ENCODE measurements at places on chromosomes 11 and 22.
A peak's percentile ranks its signal among the peaks of the same experiment; 100 is the strongest.

DNA sequence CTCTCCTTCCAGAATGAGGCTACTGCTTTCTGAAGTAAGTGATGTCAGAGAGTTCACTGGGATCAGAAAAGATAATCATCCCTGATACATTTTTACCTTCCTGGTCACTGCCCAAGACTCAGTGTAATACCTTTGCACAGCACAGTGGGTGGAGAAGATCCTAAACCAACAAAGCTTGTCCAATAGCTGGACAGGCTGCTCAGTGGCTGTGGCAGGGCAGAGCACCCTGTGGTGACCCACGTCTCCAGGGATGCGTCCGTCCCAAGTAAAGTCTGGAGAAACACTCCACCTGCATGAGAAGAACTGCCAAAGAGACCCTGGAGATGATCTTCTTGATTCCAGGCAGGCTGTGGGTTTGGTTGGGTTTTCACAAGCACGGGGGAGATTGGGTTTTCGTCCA, 31.0 kb upstream of the TLCD5 start:
- DNase-seq = peak; percentile 19

DNA sequence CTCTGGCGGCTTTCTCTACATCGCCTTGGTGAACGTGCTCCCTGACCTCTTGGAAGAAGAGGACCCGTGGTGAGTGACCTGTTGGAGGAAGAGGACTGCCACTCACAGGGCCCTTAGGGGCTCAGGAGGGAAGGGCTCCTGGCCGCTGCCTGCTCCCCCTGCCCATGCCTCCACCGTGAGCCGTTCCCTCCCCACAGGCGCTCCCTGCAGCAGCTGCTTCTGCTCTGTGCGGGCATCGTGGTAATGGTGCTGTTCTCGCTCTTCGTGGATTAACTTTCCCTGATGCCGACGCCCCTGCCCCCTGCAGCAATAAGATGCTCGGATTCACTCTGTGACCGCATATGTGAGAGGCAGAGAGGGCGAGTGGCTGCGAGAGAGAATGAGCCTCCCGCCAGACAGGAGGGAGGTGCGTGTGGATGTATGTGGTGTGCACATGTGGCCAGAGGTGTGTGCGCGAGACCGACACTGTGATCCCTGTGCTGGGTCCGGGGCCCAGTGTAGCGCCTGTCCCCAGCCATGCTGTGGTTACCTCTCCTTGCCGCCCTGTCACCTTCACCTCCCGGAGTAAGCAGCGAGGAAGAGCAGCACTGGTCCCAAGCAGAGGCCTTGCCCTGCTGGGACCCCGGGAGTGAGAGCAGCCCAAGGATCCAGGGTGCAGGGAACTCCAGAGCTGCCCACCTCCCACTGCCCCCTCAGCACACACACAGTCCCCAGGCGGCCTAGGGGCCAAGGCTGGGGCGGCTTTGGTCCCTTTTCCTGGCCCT, 6.9 kb downstream of the SLC39A13 start:
- DNase-seq = no peak

- no peak for DNase-seq
Observed at GRCh38 chr22:35634015-35634414, 14.2 kb upstream of the APOL6 start.

GRCh38 chr11:12280199-12280837, 97.1 kb upstream of the PARVA start:
- DNase-seq = no peak

DNA sequence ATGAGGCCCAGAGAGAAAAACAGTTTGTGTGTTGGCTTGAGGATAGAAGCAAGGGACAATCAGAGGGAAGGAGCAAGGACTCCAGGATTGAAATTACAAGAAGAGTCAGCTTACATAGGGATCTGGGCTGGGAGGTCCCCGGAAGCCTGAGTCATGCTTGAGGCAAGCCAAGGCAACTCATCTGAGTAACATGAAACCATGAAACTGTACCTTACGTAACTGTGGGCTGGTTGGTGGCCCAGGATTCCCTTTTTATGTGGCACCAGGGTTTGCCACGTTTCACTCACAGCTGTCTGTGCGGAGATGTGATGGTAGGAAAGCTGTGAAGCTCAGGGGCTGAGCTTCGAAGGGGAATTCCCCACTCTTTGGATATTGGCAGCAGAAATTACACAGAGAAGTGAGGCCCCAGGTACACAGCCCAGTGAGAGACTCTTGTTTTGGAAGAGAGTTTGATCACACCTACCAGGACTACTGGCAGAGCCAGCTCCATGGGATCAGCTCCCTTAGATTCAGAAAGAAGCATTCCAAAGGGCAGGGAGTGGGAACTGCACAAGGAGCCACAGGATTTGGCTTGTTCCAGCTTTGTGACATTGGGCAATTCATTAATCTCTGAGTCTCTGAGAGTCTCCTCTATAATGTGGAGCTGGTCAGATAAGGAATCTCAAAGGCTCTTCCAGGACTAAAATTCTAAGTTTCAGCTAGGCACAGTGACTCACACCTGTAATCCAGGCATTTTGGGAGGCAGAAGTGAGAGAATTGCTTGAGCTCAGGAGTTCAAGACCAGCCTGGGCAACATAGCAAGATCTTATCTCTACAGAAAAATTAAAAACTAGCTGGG, 7.8 kb downstream of the SLC5A1 start:
- DNase-seq = peak; percentile 90

- no peak for DNase-seq
Observed at GRCh38 chr11:18455686-18456372, at the start of gene LDHAL6A. LDHAL6A (plus strand) TSS chr11:18455856; CDS start chr11:18456681, 825 bp downstream.

- DNase-seq = no peak
Observed at GRCh38 chr11:65026810-65027209, 429 bp upstream of the SNX15 start.

DNA sequence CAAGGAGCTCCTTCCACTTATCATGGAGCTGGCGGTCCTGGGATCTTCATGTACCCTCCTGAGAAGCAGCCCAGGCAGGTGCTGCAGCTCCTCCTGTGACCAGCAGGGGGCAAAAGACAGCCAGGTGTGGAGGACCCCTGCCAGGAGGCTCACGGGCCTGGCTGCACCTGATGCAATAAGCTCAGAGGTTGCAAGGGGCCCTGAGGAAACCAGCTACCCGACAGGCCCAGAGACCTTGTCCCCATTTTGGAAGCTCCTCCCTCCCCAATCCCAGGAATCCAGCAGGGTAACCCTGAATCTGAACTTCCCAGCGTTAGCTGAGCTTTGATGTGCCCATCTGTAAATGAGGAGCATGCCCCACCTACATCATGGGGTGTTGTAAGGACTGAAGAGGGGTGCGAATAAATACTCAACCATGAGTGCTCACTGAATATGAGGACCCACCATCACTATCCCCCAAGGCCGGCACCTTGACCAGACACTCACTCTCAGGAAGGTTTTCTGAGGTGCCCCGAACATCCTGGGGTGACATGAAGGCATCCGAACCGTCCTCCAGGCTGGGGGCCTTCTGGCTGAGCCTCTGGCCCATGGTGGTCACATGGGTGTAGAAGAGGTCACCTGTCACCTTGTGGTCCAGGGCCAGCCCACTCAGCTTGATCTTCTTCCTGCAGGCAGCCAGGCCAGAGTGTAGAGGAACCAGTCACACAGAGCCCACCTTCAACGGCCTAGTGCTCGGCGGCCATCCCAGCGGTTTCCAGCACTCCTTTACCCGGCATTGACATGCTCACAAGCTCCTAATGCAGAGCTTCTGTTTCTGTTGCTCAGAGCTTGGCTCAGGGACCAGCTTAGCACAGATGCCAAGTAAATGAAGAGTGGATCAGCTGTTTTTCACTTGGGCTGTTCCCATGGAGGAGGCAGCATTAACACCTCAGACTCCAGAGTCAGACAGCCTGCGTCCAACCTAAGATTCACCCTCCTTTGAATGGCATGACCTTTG, 21.7 kb downstream of the SLC43A1 start:
- DNase-seq = peak; percentile 68

- no peak for DNase-seq
Observed at GRCh38 chr22:50081426-50082196, 3.6 kb downstream of the MLC1 start.

GRCh38 chr22:30701872-30702271, 7.2 kb downstream of the OSBP2 start:
- no peak for DNase-seq

- DNase-seq = no peak
Observed at GRCh38 chr22:26748845-26749244, 91.5 kb downstream of the MIAT start.

DNA sequence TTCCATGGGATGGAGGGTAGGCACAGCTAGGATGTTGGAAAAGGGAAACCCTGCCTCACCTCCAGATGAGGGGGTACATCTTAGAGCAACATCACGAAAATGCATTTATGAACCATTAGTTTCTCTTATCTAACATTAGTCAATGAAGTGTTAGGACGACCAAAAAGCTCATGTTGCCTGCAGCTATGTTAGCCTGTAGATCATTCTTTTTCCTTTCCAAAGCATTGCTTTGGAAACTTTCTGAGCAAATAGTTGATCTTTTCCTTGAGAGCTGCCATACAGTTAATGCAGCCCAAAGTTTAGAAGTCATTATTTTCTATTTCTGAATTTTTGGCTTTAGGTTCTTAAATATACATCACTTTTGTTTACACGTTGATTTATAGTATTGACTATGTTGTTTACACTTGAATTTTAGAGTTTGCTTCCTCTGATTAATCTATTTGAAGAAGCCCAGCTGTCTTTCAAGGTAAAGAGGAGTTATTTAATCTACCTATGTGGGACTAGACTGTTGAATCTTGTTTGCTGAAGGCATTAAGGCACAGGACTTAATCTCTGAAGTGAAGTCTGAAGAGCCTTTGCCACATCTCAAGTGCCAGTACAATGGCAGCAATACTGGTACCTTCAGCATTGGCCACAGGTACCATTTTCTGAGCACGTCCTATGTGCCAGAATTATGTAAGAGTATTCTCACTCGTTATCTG, 11.0 kb downstream of the POU2AF3 start:
- DNase-seq = no peak

- DNase-seq = no peak
Observed at GRCh38 chr11:18449251-18449650, 6.4 kb upstream of the LDHAL6A start.

DNA sequence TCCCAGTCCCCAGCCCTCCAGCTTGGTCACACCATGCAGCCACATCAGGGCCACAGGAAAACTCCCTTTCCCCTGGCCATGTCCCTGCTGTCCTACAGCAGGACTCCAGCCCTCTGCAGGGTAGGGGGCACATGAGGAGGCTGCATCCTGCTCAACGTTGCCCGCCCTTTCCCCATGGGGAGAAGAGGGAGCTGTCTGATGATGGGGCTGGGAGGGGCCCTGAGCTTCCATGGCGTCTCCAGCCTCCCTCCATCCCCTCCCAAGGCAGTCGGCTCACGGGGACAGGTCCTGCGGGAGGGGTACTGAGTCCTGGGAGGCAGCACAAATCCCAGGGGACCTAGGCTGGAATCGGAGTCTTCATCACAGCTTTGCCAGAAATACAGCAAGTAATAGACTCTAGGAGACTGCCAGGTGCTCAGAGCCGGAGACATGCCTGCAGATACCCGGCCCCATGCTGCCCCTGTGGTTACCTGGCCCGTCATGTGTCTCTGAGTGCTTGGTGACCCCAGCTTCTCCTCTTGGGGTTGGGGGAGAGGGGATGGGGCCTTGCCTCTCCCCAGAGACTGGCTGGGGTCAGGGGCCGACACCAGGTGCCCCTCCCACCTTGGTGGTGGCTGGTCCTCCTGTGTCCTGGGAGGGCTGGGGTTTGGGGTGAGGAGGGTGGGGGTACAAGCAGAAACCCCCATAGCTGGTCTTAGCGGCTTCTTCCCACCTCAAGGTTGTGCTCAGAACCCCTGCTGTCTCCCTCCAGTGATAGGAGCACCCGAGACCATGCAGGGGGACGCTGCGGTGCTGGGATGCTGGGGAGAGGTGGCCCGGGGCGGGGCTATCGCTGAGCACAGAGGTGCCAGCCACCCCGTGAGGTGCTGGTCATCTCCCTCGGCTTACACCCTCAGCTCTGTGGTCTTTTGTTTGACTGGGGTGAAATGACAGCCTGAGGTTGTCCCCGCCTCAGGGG, 2.3 kb downstream of the MRGPRE start:
- no peak for DNase-seq

DNA sequence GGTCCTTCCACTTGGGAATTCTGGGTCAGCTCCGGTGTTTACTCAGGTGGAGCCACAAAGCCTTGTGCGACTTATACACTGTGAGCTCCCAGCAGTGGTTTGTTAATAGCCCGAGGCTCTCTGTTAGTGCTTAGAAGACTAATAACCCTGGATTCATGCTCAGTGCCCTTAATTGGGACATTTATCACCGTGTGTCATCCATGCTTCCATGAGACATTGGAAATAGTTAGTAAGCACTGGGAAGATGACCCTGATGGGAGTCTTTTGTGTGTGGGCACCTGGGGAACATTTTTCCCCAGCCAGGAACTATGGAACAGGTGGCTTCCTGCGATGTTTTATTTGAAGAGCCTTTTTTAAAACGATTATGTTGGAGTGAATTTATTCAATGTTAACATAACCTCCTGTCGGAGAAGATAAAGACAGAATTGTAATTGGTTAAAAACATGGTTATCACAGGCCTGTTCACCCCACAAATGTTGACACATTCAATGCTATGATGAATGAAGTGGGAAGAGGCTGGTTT, 188.9 kb downstream of the MYO18B start:
- DNase-seq = no peak

GRCh38 chr11:117572671-117573070, 224.3 kb downstream of the DSCAML1 start:
- no peak for DNase-seq

GRCh38 chr22:19957445-19957844, 15.8 kb upstream of the TXNRD2 start:
- DNase-seq = no peak
